ENCODE measurements at places on chromosomes 1 and 21. TPM values are rescaled to one million over a fixed set of nuclear protein-coding genes. Genes with fewer than 3 reads are reported as not detected.

The MSH4 gene
- polyA plus RNA-seq = 0.33 TPM

The ANGEL2 gene
- 28.2 TPM for polyA plus RNA-seq

The CCDC27 gene
- polyA plus RNA-seq = 0.19 TPM

- no peak for DNase-seq
Observed at GRCh38 chr1:162633081-162633762, 958 bp downstream of the DDR2 start.

DNA sequence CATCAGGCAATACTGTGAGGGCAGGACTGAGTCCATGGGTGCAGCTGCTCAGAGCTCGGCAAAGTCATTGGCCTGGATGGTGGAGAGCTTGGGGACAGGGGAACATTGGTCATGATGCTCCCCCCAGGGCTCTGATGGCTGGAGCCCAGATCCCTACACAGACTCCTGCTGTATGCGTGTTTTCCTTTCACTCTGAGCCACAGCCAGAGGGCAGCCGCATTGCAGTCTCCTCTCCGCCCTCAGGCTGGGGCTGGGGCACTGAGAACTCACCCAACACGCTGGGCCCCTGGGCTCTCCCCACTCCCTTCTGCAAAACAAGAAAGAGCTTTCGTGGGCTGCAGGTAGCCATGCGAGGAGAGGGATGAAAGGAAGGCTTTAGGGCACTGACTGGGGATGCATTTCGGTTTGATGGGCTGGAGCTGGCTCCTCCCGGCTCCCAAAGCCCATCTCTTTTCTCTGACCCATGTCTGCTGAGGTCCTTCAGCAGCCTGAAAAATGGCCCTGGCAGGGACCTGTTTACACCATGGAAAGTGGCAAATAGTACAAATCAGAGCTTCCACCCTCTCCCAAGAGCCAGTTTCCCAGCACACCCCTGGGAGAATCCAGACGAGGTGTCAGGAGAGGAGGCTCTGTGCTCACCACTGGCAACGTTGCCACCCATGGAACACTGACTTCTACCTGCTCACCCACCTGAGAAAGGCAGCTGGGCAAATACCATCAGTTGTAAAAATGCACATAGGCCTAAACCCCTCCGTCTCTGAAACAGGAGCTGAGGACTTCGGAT lies 43.8 kb downstream of the CAPN2 start:
- DNase-seq = no peak

DNA sequence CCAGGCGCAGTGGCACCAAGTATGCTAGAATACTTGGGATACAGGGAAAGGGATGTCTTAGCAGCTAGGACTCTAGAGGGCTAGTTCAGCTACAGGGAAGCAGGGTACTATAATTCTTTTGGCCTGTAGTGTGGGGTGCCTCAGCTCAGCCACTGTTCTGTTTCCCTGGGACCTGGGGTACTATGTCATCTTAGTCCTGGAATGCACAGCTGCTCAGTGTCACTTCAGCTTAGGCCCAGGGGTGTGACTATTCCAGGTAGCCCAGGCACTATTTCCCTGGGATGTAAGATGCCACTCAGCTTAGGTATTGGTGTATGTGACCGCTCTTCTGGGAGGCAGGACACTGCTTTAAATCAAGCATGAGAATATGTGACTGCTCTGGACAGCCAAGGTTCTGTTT lies 34.1 kb downstream of the RGSL1 start:
- no peak for DNase-seq

- no peak for DNase-seq
Observed at GRCh38 chr1:229035054-229035747, 235.7 kb upstream of the RAB4A start.

DNA sequence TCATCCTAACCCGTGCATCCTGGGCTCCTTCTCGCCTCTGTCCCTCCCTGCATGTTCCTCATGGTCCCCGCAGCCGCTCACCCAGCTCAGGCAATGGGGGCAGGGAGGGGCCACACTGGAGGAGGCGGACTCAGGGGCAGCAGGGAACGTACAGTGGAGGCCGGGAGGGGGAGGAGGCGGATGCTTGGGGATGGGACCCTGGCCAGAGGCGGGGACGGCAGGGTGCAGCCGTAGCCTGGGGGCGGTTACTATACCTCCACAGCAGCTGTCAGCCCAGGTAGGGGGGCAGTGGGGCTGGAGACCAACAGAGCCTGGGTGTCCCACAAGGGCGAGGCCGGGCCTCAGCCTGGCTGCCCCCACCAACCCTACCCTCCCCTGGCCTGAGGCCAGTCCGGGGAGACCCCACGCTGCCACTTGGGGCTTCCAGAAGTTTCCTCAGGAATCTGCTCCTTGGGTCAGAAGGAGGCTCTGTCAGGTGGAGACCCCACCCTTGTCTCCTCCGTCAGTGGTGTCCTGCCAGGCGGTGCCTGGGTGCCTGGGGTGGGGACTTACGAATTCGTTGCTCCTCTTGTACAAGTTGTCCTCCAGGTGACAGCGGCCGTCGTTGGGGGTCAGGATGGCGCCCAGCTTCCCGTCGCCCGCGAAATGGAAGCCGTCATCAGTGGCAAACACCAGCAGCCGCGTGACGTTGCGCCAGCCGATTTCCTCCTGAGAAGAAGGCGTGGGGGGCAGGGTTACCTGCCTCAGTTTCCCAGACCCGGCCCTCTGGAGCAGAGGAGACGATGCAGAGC lies 20.7 kb downstream of the ITGB2 start:
- no peak for DNase-seq

- no peak for DNase-seq
Observed at GRCh38 chr1:205228093-205228521, 361 bp downstream of the TMCC2 start.

Measured in forelimb muscle (tissue), 1 donor.